Right ventricle myocardium inferior (tissue), 1 donor: ENCODE measurements at places on chromosomes 5 and 9.

- DNase-seq: no peak
Measured at GRCh38 chr5:159826351-159827214, 89.7 kb upstream of the ADRA1B start.

DNA sequence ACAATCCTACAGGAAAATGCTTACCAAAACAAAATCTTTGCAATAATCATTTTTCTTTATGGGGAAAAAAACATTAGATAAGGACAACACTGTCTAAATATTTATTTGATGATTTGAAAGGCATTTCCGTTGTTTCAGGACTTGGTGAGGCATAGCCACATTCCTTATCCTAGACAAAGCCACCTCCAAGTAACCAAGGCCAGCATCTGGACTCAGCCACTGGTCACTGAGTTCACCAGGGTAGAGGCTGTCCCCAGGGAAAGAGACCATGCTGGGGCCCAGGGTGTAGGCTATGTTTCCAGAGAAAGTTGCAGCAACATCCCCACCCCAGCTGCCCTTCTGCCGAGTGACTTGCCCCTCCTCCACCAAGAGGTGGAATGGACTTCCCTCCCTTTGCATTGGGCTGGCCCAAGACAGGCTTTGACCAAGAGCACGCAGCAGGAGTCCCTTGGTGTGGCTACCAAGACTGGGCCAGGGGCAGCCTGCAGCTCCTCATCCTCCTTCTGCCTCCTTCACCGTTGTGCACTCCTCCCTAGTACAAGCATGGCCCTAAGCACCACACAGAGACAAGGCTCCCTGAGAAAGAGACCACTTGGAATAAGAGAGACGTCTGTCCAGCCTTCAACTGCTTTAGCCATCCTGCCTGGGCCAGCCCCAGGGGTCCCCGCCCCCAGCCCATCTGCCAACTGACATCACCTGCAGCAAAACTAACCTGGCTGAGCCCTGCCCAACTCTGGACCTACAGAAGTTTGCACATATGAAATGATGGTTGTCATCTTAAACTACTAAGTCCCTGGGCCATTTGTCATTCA, 68.1 kb upstream of the SPIN1 start:
- no peak for DNase-seq

GRCh38 chr9:104633976-104634520, 16.0 kb upstream of the OR13C9 start:
- no peak for DNase-seq

DNA sequence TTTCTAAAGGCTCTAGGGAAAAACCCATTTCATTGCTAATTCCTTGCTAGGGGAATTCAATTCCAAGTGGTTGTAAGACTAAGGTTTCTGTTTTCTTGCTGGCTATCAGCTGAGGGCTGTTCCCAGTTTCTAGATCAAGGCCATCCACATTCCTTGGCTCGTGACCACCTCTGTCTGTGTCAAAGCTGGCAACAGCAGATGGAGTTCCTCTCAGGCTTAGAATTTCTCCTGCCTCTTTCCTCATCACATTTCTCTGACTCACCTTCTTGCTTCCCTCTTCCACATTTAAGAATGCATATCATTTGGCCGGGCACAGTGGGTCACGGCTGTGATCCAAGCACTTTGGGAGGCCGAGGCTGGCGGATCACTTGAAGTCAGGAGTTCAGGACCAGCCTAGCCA, 19.0 kb downstream of the DAB2IP start:
- no peak for DNase-seq

- no peak for DNase-seq
Measured at GRCh38 chr9:37876376-37876775, 27.6 kb downstream of the SLC25A51 start.

DNA sequence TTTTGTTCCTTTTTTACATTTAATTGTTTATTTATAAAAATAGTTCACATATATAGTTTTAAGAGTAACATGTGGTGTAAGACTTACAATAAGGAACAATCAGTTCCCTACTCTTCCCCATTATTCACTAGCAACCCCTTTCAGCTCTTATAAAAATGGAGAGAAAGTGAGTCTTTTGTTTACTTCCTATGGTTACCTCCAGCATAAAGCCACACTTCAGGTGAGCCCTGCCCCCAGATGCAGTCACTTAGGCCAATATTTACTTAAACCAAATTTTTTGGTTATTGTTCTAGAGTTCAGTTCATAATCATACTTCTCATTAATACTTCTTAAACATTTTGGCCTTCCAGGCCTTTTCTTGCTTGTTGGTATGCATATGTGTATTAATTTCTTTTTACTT, 33.7 kb downstream of the UBE2R2 start:
- no peak for DNase-seq

GRCh38 chr5:35960328-35960727, 21.9 kb upstream of the CAPSL start:
- DNase-seq: no peak

DNA sequence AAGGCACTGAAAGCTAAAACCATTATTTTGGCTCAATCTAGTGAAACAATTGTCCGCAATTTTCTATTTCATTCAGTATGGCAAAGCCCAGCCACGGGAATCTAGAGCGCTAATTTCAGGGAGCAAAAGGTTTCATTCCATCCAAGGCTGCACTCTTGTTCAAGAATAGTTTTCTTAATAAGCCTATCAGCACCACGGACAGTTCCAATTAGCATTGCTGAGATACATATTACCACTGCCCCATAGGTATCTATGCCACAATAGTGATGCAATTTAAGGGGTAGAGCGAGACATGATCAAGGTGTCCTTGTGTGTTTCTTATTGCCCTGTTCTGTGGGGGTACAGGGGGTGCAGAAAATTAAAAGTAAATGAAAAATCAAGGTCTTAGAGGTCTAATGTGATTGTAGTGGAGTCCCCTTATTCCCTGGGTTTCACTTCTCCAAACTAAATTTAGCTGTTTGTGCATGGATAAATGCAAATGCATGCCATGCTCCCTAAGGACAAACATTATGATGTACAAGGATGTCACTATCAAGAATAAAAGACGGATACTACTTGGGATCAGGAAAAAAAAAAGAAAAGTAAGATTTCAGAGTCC, 45.5 kb downstream of the SPOCK1 start:
- DNase-seq: no peak

GRCh38 chr5:37055383-37055990, 178.9 kb downstream of the NIPBL start:
- no peak for DNase-seq

DNA sequence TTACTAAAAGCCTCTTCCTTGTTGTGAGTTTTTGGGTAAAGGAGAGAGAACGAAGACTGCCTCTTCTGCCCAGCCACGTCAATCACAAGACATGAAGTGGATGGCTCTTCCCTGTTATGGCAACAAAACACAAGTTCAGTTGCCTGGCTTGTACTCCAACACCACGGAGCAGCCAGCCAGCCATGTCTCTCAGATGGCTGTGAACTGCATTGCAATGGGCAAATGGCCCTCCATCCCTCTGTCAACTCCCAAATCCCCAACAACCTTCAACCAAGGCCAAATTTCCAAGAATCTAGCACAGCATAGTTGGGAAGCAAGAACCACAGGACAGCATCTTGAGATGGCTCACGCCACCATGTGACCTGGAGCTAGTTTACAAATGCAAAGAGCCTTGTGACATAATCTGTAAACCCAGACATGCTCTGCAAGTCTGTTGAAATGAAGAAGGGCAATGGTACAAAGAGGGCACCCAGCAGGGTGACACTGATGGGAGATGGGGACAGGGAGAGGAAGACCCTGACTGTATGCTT, 53.9 kb downstream of the ZNF366 start:
- DNase-seq: peak; percentile 72

- DNase-seq: no peak
Measured at GRCh38 chr5:149210968-149211490, 60.6 kb upstream of the AFAP1L1 start.

DNA sequence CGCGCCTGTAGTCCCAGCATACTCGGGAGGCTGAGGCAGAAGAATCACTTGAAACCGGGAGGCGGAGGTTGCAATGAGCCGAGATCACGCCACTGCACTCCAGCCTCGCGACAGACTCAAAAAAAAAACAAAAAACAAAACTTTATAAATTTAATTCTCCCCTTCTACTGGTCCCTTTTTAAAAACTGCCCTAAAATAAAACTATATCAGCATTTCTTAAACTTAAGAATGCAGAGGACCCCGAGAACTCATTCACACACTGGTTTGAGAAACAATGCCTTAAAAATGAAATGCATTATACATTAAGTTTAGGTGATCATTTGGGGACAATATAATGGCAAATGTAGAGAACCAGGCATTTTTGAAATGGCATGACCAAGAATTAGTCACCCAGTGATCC, 2.3 kb downstream of the C5orf15 start:
- no peak for DNase-seq

DNA sequence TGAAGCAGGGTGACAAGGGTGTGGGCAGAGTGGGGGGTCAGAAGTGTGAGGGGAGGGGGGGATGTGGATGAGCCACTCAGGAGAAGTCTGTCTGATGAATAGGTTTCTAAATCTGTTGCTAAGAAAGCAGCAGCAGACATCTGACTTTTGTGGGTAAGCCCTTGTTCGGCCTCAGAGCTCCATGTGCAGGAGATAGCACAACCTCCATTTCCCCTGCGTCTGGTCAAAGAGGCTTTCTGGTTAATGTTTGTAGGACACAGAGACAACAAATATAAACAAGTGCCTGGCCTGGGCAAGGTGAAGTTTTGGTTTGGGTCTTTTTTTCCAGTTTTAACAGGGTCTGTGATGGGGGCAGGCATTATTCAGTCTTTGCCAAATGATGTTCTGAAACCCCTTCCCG, 57.0 kb upstream of the GNE start:
- DNase-seq: no peak

DNA sequence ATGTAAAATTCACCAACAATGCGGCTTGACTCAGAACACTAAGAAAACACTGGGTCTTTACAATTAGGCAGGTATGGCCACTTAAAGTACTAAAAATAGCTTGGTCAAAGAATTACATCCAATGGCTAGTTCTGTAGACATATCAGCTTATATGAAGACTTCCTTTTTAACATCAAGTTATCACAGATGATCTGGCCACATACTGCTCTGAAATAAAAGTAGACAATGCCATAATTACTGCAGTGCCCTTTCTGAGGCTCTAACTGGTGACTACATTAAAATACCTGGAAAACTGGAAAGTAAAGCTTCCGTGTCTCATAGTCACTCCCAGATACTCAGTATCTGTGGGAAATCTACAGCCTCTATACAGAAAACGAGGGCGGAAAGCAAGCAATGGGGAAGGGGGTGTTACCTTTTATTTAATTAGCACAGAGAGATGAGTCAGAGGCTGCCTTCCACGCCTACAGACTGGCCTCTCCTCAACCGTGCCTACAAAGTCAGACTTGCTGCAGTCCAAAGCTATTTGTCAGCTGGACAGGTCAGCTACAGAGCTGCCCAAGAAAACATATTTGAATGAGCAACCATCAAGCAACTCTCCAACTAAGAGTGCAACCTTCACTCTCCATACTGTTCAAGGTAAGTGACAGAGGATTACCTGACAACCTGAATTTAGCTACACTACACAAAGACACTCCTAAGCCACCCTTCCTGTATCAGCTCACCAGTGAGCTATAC, 8.7 kb downstream of the SERINC5 start:
- no peak for DNase-seq

DNA sequence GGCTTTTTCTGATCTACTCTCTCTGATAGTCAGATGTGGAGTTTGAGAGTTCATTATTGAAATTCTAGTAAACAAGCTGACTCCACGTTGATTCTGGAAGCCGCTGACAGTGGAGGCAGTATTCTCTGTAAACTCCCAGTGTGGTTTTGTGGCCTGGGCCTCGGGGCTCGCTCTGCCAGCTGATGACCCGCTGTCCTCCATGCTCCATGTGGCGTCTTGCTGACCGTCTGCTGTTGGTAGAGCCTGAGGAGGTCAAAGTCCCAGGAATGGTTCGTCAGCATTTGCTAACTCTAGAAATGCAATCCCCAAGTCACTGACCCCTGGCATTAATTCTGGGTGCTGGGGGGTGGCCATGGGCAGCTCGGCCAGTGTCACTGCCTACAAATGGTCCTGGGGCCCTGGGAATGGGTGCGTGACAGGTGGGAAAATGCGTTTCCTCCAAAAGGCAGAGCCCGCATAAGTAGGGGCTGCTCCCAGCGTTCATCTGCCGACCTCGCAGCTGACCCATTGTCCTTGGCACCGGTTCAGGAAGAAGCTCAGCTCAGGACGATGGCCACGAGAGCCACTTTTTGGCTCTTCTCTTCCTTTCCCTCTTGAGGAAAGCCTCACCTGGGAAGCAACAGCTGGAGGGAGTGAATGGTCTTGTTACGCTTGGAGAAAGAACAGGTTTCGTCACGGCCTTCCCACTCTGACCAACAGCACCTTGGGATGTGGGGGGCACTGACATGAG, 55.1 kb downstream of the MRPL36 start:
- DNase-seq: no peak

GRCh38 chr5:139925650-139926640, 117.2 kb downstream of the NRG2 start:
- DNase-seq: no peak

GRCh38 chr5:50684721-50685120, 18.3 kb downstream of the PARP8 start:
- DNase-seq: no peak

DNA sequence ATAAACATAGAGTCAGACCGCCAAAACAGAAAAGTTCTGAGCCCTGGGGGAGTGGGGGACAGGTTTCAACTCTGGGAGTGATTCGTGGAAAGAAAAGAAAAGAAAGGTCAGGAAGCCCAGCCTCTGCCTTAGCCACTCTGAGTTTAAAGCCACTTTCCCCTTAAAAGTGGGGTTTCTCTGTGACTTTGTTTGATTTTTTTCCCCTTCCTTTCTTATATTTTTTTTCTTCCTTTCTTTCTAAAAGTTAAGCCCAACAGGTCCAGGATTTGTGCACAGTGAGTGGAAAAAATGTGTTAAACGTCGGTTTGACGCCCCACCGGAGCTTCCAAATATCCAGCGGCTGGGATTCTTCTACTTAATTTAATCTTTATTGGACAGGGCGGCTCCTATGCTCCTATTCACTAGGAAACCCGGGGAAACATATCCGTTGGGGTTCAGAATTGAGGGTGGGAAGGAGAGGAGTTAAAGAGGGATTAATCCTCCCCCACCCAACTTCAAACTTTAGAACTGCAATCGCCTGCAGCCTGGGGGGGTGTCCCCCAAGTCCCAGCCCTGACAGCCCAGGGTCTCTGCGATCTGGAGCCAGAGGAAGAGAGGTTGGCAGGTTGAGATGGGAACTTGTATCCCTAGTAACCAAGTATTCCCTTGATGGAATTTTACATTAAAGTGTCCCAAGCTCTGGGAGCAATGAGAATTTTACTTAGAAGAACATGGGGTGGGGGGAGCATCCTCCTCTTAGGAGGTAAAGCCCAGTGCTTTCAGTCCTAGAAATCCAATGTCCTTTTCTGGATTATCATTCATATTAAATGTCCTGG, 6.3 kb downstream of the NR2F1-AS1 start:
- no peak for DNase-seq

DNA sequence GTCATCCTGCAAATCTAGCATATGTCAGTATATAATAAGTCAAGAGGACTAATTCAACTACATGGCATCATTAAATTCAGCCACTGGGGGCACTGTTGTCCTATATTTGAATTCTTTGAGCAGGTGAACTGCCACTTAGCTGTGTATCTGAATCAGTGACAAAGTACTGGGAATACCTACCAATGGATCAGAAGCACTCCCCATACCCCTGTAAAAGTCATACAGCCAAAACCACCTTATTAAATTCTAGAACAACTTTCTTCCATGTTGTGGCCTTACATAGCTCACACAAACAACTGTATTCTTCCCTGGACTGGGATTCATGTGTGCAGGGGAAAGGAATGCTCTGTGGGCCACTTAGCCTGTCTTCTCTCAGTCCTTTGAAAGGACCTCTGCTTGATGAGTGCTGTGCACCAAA, 57.4 kb upstream of the PLPP6 start:
- no peak for DNase-seq
